ENCODE measurements at places on chromosomes 1 and 21.

- no peak for DNase-seq
Observed at GRCh38 chr1:70583522-70583921, 172.5 kb downstream of the CTH start.

- DNase-seq, result no peak
Observed at GRCh38 chr1:7117399-7118281, 332.4 kb downstream of the CAMTA1 start.

DNA sequence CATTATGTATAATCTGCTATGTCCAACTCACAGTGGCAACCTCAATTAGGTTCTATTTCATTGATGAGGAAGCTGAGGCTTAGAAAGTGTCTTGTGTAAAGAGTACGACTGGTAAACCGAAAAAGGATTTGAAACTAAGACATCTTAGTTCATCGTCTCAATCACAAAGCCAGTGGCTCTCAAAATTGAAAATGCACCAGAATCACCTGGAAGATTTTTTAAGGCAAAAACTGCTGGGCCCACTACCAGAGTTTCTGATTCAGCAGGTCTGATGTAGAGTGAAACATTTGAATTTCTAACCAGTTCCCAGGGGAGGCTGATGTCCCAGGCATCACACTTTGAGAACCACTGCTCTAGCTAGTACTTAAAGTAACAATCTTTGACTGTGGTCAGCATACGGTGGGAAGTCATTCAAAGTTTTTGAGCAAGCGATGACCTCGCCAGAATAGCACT is 5.2 kb upstream of the LRRC53 start:
- DNase-seq, result no peak

- DNase-seq, result no peak
Observed at GRCh38 chr1:221822591-221822990, 80.7 kb upstream of the DUSP10 start.

DNA sequence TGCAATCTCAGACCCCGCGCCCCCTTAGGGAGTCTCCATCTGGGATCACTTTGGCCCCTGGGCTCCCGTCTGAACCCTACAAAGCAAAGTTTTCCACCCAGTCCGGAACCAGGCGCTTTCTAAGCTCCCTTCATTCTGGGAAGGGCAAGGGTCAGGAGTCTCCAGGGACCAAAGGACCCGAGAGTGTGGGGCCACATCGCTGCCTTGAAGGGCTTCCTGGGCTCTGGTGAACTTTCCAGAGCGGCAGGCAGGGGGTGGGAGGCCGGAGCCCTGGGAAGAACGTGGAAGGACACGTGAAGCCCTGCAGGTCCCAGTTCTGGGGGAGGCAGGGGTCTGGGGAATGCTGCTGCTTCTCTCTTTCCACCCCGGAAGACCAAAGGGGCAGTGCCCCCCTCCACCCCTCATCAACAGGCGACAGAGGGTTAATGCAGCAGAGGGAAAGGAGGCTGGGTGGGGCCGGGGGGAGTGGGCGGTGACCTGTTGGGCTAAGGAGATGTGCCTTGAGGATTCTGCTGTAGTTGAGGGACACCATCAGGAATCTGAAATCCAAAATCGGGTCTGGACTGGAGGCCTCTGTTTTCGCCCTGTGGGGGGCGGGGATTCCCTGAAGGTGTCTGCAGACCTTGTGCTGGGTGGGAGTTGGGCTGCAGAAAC is 734 bp downstream of the CDK18 start:
- peak; percentile 51 for DNase-seq
